ENCODE measurements at places on chromosomes 13 and 19.
A peak's percentile ranks its signal among the peaks of the same experiment; 100 is the strongest.

DNA sequence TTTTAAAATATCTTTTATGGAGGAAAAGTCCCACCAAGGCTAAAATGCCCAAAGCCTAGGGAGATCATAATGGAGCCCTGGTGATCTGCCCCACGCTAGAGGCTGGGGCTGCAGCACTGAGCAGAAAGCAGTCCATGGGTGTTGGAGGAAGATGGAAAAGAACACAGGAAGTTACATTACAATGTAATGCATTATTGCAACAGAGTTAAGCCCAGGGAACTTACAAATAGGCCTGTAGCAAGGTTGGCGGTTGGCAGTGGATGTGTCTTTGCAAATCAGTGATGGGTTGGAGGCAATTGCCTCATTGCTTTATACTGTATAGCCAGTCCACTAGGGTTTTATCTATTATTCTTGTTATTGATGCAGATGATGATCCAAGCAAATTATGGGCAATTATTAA is 399.9 kb downstream of the NDFIP2 start:
- H3K36me3 ChIP-seq = no peaks in the 10 kb centered on the region
- H3K4me1 ChIP-seq = no peaks in the 10 kb centered on the region
- H3K27ac ChIP-seq = no peak overlapping the region
- no peak overlapping the region for H3K4me3 ChIP-seq
- no peak for DNase-seq

GRCh38 chr13:31598990-31599389 is 140.3 kb upstream of the RXFP2 start:
- H3K4me3 ChIP-seq = no peak overlapping the region
- H3K4me1 ChIP-seq = no peaks in the 10 kb centered on the region
- H3K36me3 ChIP-seq = no peaks in the 10 kb centered on the region
- H3K27ac ChIP-seq = no peak overlapping the region
- H3K27me3 ChIP-seq = no peaks in the 10 kb centered on the region
- no peak for DNase-seq

DNA sequence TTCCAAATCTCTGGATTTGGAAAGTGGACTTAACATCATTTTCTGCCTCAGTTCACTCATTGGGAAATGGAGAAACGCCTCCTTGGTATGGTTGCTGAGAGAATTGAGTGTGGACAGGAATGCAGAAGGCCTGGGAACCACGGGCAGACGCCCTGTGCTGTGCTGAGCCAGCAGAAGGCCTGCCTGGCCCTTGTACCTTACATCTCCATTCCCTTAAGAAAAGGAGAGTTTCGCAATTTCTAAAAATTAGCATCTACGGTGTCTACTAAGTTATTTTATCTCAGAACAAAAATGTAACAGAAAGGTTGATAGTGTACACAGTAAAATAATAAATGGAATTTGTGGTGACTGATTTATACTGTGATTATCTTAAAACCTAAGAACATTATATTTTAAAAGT is 78.7 kb downstream of the IPO5 start:
- H3K27me3 ChIP-seq = peaks cover 10% of the 10 kb centered on the region
- H3K4me1 ChIP-seq = no peaks in the 10 kb centered on the region
- H3K4me3 ChIP-seq = no peak overlapping the region
- H3K27ac ChIP-seq = no peak overlapping the region

- H3K4me1 ChIP-seq = no peaks in the 10 kb centered on the region
- H3K27ac ChIP-seq = no peak overlapping the region
- H3K27me3 ChIP-seq = no peaks in the 10 kb centered on the region
- no peaks in the 10 kb centered on the region for H3K36me3 ChIP-seq
Measured at GRCh38 chr13:90690458-90691080, 656.9 kb upstream of the MIR17HG start.

- no peak overlapping the region for H3K4me3 ChIP-seq
- DNase-seq = no peak
- H3K36me3 ChIP-seq = no peaks in the 10 kb centered on the region
Measured at GRCh38 chr19:29379257-29380021, 146.4 kb upstream of the VSTM2B start.

GRCh38 chr13:95191821-95192563 is 109.3 kb downstream of the ABCC4 start:
- H3K27ac ChIP-seq = no peak overlapping the region
- no peaks in the 10 kb centered on the region for H3K4me1 ChIP-seq
- no peak for DNase-seq
- H3K36me3 ChIP-seq = peaks cover 6% of the 10 kb centered on the region

DNA sequence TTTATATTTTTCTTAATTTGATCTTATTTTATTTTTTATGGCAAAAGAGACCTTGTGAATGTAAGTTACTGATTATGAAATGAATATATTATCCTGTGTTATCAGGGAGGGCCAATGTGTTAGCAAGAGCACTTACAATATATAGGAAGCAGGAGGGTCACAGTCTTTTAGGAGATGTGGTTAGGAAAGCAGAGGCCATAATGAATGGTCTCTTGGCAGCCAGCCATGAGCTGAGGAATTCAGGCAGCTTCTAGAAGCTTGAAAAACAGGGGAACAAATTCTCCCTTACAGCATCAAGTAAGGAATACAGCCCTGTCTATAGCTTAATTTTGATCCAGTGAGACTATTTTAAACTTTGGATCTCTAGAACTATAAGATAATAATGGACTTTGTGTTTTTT is 2374.6 kb downstream of the PCDH9 start:
- no peaks in the 10 kb centered on the region for H3K36me3 ChIP-seq
- H3K27ac ChIP-seq = no peak overlapping the region
- no peaks in the 10 kb centered on the region for H3K4me1 ChIP-seq
- no peaks in the 10 kb centered on the region for H3K27me3 ChIP-seq

GRCh38 chr19:13115936-13116281 is 631 bp downstream of the TRMT1 start:
- H3K27me3 ChIP-seq = no peaks in the 10 kb centered on the region
- peaks cover 37% of the 10 kb centered on the region for H3K4me1 ChIP-seq
- H3K4me3 ChIP-seq = peak overlapping the region; percentile 79
- H3K36me3 ChIP-seq = peaks cover 40% of the 10 kb centered on the region
- DNase-seq = no peak

- no peaks in the 10 kb centered on the region for H3K27me3 ChIP-seq
- no peak overlapping the region for H3K4me3 ChIP-seq
- peaks cover 62% of the 10 kb centered on the region for H3K4me1 ChIP-seq
- no peak for DNase-seq
Measured at GRCh38 chr13:46593398-46593797, 40.4 kb downstream of the LRCH1 start.

All from esophagus squamous epithelium (tissue), 5 donors.